Progenitor cell of endocrine pancreas (in vitro differentiated cells): ENCODE measurements at places on chromosomes 16 and 17.

GRCh38 chr17:64441772-64442540, 7.0 kb upstream of the MILR1 start:
- DNase-seq: no peak

DNA sequence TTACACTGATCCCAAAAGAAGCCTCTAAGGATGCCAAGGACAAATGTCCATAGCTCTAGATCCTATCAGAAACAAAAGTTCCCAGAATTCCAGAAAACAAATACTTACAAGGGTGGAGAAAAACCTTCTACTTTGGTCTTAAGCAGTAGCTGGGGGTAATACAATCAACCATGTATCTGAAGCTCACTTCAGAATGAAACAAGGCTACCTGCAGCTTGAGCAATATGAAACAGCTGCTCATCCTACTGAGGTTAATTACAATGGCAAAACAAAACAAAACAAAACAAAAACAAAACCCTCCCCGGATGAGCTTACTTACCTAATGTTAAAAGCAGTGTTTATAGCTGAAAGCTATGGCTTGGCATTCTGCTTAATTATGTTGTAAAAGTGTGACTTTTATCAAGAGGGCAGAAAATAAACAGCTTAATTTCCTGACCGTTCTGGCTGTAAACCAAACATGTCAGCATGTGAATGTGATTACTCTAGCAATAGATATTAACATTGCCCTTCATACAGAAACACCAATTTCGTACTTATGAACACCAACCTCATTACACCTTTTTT, 10.5 kb downstream of the PDZD9 start:
- DNase-seq: no peak

DNA sequence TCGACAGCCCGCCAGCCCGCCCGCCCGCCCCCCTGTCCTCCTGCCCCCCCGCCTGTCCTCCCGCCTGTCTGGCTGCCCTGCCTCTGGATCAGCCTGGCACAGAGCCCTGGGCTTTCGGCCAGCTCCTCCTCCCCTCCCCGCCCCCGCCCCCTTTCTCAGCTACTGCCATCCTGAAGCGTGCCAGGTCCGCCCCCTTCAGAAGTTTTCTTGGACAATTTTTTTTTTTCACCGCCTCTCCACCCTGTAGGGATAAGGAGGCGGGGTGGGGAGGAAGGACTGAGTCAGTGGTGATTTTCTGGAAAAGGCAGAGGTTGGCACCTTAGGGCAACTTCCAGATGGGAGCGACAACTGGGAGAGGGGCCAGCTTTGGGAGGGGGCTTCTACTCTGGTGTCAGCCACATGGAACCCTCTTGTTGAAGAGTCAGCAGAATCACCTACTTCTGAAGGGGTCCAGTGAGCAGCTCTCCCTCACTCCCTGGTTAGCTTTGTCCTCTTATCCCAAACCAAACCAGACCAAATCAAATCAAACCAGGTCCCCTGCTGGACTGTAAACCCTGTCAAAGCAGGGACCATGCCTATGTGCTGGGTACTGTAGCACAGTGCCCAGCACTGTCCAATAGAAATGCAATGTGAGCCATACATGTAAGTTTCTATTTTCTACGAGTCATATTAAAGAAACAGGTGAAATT, 19.7 kb downstream of the IGF2BP1 start:
- DNase-seq: no peak

GRCh38 chr16:23566724-23567123, 9.2 kb downstream of the UBFD1 start:
- DNase-seq: no peak

GRCh38 chr16:21953541-21953902, 361 bp downstream of the UQCRC2 start:
- no peak for DNase-seq

DNA sequence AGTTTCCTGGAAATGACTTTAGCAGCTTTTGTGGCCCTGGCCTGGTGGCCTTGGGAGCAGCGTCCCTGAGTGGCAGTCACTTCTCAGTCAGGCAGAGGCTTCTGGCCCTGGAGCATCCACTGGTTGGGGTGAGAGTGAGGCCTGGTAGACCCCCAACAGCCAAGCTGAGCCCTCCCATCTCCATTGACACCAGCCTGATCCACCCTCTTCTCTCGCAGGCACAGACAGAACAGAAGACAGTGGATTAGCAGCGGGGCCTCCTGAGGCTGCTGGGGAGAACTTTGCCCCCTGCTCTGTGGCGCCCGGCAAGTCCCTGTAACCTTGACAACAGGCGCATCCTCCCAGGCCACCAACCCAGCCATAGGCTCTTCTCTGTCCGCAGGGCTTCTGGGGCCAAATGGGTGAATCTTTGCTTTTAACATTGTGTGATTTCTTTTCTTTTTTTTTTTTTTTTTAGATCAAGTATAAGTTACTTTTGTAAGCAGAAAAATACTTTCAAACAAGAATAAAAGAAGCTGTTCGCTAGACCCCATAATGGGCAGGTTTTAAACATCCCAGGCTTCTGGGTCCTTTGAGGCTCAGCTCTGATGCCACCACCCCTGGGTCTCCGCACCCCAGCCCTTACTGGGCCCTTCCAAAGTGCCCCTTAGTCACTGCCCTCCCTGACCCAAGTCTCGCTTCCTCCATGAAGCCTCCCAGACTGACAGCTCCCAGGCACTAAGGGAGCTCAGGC, 12.7 kb upstream of the FLYWCH1 start:
- no peak for DNase-seq

- DNase-seq: no peak
These were observed 17.3 kb downstream of the SOCS3 start for GRCh38 chr17:78342449-78343186.

DNA sequence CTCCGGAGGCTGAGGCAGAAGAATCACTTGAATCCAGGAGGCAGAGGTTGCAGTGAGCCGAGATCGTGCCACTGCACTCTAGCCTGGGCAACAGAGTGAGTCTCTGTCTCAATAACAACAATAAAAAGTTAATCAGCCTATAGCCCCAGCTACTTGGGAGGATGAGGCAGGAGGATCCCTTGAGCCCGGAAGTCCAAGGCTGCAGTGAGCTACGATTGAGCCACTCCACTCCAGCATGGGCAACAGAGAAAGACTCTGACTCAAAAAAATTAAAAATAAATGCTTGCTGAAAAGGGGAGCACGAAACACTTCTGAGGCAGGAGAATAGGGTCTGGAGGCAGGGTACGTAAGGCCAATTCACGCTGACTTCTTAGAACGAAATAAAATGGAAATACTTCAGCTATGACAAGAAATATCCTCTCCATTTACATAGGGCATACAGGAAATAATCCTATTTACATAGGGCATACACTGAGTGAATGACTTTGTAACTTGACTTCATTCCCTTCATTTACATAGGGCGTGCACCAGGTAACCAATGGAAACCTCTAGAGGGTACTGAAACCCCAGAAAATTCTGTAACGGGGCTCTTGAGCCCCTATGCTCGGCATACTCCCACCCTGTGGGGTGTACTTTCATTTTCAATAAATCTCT, 3.2 kb upstream of the PRPSAP1 start:
- no peak for DNase-seq

GRCh38 chr16:76899767-76900166, 291.2 kb upstream of the MON1B start:
- no peak for DNase-seq

- no peak for DNase-seq
These were observed 50.6 kb downstream of the MARF1 start for GRCh38 chr16:15592324-15592723.

DNA sequence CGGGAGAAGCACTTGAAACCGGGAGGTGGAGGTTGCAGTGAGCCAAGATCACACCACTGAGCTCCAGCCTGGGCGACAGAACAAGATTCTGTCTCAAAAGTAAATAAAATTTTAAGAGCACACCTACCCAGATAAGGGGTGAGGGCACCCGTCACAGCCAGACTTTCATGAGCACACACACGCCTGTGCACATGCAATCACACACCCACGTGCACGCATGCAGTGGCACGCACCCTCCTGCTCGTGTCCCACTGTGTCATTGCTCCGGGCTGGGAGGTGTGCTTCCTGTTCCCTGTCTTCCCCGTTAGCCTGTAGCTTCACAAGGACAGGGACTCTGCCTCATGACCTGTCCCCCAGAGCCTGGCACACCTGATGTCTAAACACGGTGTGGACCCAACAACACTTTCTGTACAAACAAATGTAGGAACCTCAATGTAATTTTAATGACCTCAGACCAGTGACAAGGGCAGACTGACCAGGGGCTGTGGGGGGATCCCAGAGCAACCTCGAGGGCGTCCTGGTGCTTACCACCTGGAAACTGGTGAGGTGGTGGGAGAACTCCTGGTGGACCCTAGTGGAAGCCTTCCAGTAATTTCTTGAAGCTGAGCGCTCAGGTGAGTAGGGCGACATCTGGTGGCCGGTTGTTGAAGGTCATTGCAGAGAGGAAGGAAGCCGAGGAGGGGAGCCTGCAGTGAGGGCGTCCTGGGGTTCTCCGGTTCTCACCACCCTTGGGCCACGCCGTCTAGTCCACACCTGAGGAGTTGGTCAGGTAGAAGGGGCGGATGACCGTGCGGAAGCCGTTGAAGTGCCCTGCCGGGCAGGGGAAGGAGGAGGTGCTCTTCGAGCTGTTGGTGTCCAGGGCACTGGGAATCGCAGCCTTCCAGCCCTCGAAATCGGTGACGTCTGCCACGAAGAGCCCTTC, 8.6 kb downstream of the LGALS3BP start:
- peak; percentile 67 for DNase-seq

DNA sequence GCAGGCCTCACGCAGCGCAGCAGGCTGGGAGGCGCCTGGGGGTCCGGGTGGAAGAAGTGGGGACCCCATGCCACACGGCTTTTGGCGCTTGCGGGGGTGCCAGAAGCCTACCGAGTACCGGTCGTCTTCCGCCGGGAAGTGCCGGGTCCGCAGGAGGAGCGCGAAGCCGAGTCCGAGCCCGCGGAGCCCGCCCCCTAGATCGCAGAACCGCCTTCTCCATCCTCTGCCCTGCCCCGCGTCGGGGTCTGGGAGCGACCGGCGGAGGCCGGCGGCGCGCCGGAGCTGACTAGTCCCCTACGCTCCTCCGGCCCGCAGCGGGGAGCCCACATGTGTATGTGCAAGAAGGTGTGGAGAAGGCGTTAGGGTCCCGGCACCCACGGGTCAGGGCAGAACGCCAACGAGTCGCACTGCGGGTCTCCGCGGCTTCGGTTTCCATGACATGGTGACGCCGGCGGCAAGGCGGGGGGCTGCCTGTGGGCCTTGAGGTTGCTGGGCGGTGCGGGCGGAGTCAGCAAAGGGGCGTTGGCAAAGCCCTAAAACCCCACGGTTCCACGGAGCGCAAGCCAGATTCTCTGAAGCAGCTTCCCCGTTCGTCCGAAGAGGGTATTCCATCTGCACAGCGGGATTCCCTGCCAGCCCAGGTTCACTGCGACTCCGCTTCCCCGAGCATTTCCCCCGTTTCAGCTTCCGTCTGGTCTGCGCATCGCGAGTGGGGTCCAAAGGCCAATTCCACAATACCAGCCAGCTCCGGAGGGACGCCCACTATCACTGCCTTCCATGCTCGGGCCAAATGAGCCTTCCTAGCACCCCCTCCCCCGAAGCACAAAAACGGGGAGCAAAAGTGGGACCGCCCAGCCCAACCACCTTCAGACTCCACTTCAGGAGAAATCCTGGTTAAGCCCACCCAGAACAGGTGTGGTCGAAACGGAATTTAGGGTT, 2.3 kb upstream of the LHX1 start:
- no peak for DNase-seq

DNA sequence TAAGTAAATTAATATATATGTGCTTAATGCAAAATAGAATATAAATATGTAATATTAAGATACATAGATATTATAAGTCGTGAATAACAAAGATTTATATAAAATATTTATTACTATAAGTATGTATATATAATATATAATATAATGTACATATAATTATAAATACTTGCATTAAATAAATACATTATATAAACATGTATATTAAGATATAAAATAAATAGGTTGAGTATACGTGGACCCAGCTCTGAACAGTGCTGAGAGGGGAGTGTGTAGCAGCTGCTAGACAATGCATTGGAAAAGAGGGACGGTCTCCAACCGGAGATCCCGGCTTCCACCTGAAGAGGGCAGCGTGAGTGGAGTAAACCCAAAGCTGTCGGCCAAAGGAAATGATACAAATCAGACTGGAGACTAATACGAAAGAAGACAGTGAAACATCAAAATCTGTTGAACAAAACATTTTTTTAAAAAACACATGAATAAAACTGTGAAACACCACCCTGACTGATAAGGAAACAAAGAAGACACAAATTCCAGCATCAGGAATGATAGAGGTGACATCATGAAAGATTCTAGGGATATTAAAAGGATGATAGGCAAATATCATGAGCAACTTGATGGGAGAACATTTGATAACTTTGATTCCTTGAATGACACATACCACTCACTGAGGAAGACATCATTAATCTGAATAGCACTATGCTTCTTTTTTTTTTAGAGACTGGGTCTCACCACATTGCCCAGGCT, 125.4 kb upstream of the CHMP6 start:
- no peak for DNase-seq

- no peak for DNase-seq
These were observed 418.0 kb downstream of the CA10 start for GRCh38 chr17:51740531-51740930.

GRCh38 chr17:79160980-79161636, 86.5 kb downstream of the ENGASE start:
- no peak for DNase-seq

GRCh38 chr16:81913222-81913621, 98.0 kb downstream of the SDR42E1 start:
- DNase-seq: no peak

DNA sequence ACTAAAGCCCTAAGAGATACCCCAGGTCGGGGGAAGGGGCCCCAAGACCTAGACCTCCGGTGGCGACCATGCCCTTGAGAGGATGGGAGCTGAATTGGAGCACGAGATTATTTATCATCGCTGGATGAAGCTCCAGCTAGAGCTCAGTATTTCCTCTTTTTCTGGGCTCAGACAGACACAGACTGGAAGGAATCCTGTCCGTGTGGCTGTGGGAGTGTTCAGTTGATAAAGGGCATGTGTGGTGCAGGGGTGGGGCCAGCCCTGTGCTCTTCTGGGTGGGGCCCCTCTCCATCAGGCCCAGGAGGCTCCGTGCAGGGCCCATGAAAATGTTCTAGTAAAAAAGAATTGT, 6.3 kb upstream of the CBX4 start:
- DNase-seq: no peak

DNA sequence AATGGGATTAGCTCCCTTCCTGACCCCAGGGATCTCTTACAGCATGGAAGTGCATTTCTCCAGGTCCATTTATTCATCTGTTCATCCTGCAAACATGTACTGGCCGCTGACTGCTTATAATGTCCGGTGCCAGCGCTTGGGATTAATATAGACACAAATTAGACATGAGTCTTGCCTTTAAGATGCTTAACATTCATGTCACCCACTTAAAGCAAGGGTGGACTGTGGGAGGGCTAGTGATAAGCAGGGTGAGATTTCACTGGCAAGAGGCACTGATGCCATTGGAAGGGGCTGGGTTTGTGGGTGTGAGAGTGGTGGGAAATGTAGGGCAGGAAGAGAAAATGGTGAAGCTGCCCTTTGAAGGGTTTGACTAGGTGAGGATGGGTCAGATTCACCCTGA, 92.2 kb upstream of the MPHOSPH6 start:
- no peak for DNase-seq
